ENCODE measurements at places on chromosomes 3 and 15.

DNA sequence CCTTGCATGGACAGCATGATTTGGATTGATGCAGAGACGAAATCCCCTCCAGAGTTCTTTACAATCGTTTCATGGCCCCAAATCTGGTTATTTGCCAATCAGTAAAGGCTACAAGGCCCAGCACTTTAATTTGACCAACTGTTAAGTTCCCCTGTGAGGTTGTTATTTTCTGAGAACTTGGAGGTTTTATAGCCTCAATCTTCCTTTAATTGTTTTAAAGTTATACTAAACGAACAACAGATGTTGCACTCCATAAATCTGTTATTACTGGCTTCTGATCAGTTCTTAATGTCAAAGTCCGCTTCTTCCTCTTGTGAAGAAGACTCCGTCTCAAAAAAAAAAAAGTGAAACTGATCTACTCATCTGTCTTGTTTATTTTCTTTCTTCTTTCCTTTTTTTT lies 30.8 kb downstream of the LARP6 start:
- no peak for DNase-seq

DNA sequence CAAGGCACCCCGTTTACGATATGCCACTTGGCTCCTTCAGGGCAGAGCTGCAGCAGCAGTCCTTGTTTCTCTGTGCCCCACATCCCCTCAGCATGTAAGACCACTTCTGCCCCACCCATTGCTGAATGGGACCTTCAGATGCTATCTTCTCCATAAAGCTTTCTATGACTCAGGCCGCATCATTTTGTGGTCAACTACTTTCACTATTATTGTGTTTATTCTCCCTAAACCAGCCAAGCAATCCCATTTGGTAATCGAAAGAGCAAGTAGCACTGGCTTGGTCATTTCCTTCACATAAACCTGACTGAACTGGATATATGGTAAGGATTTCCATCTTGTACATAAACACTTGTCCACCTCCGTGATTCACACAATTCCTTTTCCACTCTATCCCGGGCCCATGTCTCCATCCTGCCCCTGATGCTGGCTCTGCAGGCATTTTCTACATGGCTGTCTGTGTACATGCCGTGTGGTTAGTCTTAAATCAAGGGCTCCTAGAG lies 25.7 kb downstream of the LIPC start:
- DNase-seq = peak; percentile 54

GRCh38 chr3:197736010-197736490 lies 654 bp downstream of the RUBCN start:
- DNase-seq = no peak

GRCh38 chr3:127337911-127338531 lies 50.2 kb upstream of the PRR20G start:
- no peak for DNase-seq

DNA sequence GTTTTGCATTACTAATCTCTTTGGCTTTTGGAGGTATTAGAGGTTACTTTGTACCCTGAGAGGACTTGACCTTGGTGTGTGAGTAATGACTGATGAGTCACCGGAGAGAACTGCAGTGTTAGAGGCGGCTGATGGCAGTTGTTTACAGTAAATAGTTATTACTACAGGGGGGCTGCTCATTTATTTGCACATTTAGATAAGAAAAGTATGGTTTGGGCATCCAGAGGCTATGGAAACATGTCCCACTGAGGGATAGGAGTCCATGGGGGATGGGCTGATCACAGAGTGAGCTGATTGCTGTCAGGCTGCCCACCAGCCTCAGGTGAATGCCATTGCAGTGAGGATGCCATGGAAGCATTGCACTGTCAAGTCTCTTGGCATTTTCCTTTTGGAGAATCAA lies 17.3 kb upstream of the STAC start:
- peak; percentile 55 for DNase-seq

DNA sequence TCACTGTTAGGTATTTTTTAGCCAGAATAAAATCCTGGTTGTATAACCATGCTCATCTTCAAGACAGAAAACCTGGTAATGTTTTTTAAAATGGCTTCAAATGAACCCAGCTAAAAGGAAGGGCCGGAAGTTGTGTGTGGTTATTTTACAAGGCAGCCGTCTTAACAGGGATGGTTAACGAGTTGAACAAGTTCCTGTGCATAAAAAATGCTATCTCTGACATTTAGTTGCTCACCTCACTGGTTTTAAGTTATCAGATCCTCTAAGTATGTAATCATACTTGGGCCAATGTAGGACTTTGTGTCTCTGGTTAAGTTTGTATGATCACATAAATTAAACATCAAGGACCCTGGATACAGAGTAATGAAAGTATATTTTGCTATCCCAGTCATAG lies 2.1 kb downstream of the ATP11B start:
- DNase-seq = no peak

- DNase-seq = no peak
Measured at GRCh38 chr3:181629711-181630110, 82.0 kb upstream of the SOX2 start.

- DNase-seq = no peak
Measured at GRCh38 chr3:29936054-29936453, 655.2 kb downstream of the RBMS3 start.

All from fibroblast of pulmonary artery (primary cell).